LoVo (cell line): ENCODE measurements at places on chromosomes 7 and 10.

GRCh38 chr10:117537904-117538524, 4.5 kb upstream of the EMX2 start:
- no peak for DNase-seq

DNA sequence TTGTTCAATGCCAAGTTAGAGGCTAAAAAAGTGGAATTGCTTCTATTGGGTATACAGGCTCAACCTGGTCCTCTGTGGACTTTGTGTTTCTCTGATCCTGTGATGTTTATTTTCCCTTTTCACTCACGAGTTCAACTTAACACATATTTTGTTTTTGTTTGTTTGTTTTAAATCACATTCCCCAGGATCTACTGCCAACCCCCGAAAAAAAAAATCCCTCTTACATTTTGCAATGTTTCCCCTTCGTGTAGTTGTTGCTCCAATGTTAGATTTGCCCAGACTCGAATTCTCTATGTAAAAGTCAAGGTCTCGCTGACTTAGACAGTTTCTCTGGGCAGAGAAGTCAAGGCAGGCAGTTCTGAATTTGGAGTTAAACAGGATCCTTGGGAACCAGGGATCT, 876.4 kb downstream of the CCSER2 start:
- no peak for DNase-seq

DNA sequence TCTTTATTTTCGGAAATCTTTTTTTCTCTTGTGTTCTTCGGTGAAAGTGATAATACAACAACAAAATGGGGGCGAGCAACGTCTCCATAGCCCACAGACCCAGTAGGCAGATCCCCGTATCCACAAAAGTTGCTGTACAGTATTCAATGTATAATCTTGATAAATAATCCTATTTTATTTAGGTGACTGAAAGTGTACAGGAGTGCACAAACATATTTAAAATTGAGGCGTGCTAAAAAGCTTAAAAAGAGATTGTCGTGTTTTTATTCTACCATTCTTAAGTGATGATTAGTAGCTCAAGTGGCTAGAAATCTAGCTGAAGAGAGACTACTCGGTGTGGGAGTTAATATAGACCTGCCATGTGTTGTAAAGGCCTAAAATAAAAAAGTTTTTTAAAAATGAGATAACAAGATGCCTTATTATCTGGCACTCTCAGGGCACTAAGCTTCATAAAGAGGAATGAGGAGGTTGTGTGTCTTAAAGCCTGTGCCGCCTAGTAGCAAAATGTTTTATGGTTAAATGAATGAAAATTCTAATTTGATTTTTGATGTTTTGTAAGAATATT, 1.6 kb downstream of the CAPZA2 start:
- no peak for DNase-seq

DNA sequence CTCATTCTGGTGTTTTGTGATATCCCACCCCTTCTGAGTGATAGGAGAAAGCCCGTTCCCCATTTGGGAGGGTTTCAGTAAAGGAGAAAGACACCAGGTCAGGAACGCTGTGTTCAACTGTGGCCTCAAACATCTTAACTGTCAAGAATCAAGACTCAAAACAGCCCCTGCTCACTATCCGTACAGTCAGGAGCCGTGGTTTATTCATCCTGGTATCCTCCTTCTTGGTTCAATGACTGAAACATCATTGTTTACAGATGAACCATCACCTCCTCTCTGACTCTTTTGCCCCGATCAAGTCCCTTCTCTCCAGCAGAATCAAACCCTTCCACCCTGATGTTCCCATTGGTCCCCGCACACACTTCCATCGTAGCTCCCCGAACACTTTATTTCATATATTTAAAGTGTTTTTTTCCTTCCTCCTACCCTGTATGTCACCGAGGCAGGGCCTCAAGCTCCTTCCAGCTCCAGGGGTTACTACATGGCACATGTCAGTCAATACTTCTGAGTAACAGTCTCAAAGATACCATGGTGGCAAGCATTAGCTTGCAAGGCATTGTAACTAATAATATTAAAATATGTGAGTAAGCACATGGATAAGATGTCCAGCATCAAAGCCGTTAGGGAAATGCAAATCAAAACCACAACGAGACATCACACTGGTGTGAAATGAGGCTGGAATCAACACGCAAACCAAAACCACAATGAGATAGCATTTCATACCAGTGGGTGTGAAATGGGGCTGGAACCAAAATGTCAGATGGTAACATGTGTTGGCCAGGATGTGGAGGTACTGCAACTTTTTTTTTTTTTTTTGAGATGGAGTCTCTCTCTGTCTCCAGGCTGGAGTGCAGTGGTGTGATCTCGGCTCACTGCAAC, 124.7 kb upstream of the C1QL3 start:
- DNase-seq = no peak

DNA sequence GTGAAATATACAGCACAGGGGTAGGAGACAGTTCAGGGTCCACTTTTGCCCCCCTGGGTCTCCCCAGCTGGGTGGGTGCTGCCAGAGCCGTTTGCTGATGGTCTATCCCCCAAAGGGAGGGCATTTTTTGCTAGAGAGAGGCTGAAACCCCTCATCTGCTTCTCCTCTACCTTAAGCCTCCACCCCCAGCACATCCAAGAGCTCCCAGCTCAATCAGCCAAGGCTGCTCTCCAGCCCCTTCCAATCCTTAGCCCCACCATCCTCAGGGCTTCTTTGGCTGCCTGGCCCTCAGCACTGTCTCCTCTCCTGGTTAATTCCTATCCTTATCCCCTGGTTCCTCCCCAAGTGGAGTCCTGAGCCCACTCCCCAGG, 153.1 kb downstream of the AOAH start:
- DNase-seq = no peak

DNA sequence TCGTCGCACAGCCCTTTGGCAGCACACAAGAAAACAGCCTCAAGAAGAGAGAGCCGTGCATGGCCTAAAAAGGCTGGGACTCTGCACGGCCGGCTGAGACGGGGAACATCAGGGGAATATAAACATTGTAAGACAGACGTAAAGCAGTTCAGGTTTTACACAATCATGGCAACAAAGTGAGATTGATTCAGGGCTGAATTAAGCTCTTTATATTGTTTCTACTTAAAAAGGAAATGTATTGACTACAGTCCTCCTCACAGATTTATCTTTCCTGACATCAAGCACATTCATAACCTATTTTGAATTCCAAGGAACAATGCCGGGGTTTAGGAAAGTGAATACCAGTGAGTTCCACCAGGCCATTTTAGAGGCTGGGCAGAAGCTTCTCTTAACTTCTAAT, 25.2 kb downstream of the SORBS1 start:
- no peak for DNase-seq

DNA sequence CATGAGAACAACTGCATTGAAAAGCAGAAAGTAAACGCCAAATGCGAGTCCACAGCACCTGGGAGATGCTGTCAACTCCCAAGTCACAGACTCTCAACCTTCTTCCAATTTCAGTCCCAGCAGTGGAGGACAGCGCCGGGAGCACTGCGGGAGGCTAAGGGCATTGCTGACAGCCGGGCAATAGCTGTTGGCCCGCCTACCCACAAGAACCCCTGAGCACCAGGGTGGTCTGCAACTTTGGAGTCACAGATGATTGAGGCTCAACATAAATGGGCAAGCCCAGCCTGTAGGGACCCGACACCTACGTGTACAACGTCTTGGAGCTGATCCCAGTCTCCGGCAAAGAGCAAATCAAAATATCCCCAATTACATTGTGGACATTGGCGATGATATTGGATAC, 262.9 kb downstream of the TCERG1L start:
- DNase-seq = no peak

GRCh38 chr7:24135003-24135817, 148.8 kb upstream of the NPY start:
- no peak for DNase-seq

GRCh38 chr7:69452797-69453196, 145.5 kb upstream of the AUTS2 start:
- no peak for DNase-seq

DNA sequence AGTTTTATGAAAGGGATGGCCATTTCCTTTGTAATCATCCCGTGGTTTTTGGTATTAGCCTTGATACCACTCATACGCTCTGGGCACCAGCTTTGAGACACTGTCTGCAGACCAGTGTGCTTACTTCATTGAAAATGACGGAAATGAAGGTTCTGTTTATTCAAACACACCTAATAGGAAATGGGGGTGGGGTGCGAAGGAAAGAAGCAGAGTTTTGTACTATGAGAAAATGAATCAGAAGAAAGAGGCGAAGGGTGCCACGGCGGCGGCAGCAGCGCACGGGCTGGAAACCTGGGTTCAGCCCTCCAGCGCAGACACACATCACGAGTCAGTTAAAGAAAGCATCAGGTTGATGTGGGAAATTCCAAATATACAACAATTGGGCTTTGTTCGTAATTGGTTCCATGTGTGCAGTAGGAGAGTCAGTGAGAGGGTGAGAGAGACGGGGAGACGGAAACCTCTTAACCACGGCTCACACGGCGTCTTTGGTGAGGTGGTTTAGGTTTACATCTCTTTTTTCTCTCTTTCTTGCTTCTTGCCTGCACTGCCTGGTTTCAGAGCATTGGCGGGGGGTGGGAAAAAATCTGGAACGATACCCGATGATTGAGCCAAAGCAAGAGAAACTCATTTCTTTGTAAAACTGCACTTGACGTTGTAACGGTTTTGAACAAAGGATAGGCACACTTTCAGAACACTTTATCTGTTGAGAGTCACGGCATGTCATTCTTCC, 321.2 kb downstream of the FRMD4A start:
- no peak for DNase-seq

DNA sequence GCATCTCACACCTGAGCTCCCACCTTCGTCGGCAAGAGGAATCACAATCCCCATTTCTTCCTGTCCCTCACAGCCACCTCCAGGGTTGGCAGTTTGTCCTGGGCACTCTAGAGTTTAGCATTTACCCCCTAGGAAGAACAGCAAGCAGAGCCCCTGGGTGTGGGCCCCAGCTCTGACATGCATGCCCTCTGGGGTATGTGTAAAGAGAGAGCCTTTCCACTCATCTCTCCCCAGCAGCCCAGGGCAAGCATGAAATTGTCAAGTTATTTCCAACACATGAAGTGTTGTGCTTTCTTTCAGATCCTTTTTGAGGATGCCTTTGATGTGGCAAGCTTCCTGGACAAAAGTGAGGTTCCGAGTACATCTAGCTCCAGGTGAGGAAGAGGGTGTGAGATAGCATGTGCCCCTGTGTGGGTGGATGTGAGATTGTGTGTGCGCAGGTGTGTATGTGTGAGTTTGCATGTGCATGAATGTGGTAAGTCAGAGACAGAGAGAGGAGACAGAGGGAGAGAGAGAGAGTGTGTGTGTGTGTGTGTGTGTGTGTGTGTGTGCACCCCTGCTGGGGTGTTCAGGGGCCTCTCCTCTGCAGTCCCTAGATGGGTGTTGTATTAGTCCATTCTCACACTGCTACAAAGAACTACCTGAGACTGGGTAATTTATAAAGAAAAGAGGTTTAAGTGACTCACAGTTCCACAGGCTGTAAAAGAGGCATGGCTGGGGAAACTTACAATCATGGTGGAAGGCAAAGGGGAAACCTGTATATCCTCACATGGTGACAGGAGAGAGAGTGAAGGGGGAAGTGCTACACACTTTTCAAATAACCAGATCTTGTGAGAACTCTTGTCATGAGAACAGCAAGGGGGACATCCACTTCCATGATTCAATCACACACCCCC, 18.1 kb downstream of the STRA8 start:
- DNase-seq = no peak

DNA sequence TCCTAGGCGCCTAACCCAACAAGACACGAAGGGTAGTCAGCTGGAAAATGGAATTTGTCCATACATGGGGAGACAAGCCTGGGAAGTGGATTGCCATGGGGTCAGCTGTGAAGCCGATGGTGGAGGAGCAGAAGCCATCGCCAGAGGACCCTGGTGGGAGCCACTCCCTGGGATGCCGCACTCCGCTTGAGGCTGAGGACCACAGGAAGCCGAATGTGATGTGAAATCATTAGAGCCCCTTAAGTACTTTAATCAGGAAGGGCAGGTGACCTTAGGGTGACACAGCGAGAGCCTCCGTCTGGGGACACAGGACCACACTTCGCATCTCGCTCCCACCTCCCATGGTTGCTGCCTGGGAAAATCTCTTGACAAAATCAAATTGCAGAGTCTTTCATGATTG, 614.6 kb upstream of the MGMT start:
- DNase-seq = no peak

- no peak for DNase-seq
Measured at GRCh38 chr7:108335269-108335918, 120.8 kb downstream of the NRCAM start.

- DNase-seq = peak; percentile 42
Measured at GRCh38 chr7:90173127-90173844, 19.0 kb downstream of the STEAP1 start.

GRCh38 chr10:33006342-33006887, 48.4 kb upstream of the ITGB1 start:
- DNase-seq = no peak

DNA sequence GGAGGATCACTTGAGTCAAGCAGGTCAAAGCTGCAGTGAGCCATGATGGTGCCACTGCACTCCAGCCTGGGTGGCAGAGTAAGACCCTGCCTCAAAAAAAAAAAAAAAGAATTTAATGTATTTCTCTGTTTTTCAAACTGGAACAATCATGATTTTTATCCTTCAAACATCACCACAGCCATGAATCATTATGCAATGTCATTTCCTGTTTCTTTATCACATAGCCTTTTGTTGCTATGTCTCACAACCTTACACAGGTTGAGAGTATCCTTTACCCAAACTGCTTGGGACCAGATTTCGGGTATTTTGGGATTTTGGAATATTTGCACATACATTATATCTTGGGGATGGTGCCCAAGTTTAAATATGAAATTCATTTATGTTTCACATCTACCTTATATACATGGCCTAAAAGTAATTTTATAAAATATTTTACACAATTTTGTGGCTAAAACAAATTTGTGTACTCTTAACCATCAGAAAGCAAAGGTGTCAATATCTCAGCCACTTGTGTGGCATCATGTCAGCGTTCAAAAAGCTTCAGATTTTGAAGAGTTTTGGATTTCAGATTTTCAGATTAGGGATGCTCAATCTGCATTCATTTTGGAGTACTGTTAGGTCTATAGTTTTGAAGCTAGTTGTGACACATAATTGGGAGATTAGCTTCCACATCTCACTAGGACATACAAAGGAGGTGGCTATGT, 8.2 kb downstream of the NT5C3A start:
- no peak for DNase-seq

- DNase-seq = no peak
Measured at GRCh38 chr10:74373059-74373458, 222.0 kb downstream of the ADK start.

- no peak for DNase-seq
Measured at GRCh38 chr7:128011131-128011661, 20.0 kb downstream of the LRRC4 start.

GRCh38 chr10:7302392-7302906, 108.4 kb downstream of the SFMBT2 start:
- DNase-seq = peak; percentile 19

GRCh38 chr7:26390016-26390415, 98.4 kb downstream of the SNX10 start:
- DNase-seq = peak; percentile 33

DNA sequence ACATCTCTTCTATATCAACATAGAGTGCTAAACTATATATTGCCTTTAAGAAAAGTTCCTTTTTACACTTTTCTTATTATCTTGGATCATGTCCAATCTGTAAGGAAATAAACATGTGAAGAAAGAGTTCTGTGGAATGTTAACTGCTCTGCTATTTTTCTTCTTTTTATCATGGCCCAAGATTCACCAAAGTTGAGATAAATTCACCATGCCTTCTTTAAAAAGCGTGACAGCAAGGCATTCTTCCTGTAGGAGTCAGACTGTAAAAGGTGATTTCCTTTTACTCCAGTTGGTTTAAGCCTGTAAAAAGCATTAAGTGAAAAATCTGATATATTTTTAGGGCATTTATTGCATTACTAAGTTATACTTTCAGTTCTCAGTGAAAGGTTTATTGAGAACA, 165.7 kb upstream of the FZD1 start:
- peak; percentile 11 for DNase-seq

GRCh38 chr10:13822490-13822889, 235.7 kb downstream of the PRPF18 start:
- no peak for DNase-seq
